ENCODE measurements at places on chromosomes 4 and X.

- no peak for DNase-seq
Observed at GRCh38 chr4:25500626-25501316, 123.7 kb downstream of the ANAPC4 start.

DNA sequence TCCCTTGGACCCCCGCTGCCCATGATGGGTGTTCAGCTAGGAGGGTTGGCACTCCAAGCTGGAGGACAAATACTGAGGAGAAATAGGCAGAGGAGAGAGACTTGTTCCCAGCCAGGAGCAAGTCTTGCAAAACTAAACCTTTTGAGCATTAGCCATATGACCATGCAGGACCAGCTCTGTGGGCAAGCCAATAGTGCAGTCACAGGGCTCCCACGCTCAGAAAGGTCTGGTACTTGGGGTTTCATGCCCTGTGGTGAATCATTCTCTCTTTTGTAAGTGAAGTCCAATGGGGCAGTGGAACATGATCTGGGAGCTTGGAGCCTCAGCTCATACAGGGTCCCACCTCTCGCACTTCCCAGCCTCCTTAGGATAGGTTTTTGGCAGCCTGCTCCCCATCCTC lies 300.9 kb downstream of the BCOR start:
- DNase-seq, result no peak

DNA sequence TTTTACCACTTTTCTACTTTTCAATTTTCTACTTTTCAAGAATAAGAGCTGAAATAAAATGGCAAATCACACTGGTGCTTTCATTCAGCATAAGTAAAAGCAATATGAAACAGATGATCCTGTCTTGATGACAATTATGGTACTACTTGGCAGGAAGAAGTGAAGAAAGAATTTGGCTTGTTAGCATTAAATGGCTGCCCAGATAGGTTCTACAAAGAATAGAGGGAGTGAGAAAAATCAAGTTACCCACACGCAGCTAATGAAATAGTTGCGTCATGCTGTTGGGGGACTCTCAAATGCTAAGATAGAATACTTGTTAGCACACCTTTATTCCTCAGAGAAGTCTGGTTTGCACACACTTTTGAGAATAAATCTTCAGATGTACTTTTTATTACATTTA lies 12.5 kb upstream of the LCORL start:
- no peak for DNase-seq

DNA sequence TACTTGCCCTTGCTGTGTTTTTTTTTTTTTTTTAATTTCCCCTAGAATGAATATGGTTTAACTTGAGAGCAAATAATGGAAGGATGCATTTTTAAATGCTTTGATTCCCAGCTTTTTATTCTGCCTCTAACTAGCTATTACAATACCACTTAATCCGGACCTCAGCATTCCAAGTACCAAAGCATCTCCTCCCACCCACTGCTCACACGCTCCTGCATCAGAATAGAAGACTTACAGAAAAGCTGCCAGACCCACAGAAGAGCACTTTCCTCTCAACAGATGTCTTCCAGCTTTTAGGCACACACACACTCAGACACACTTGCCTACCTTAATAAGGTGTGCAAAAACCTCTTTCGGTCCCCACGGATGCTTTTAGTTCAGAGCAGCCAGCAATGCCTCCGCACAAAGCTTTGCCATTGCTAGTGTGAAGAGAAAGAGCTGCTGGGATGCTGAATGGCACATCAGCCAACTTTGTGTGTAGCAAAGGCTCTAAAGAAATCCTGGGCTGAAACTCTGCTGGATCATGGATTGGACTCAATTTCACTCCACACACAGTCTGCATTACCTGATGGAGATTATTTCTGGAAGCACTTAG lies 1056.2 kb downstream of the DMD start:
- no peak for DNase-seq

DNA sequence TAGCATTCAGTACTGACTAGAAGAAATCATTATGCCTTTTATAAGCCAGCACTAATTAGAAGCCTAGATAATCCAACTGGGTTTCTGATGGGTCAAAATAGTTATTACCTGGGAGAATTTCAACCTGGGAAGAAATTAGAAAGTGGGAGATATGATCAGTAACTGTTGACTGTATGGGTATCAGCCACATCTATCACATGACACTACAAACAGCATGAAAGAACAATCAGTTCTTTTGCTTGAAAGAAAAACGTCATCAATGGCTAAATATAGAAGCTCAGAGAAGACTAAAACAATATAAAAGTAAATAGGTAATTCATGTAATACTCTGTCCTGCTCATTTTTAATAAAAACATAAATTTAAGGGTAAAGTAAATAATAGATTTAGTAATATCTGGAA lies 145.1 kb downstream of the CAMK2D start:
- no peak for DNase-seq

GRCh38 chrX:118364261-118364660 lies 18.4 kb downstream of the WDR44 start:
- DNase-seq, result no peak

DNA sequence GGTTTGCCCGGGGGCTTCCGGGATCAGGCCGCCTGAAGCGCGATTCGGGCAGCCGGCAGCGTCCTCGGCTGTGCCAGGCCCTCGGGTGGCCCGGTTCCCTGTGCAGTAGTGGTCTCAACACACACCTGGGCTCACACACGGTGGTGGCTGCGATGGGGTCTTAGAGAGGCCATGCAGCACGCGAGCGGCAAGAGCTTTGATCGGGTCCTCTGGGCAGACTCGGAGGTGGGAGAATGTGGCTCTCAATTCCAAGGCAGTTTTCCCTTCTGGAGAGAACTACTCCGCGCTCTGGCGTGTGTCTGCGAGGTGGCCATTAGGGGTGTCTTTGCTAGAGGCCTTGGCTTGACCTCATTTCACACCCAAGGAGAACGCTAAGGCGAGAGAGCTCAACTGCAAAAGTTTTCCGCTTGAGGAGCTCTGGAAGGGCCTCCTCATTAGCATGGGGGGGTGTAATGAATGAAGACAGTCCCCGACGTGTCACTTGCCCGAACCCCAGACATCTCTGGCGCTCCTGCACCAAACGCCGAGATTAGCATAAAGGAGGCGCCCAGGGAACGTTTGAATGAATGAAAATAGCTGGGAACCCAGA lies 771 bp upstream of the RBPJ start:
- DNase-seq, result no peak

GRCh38 chr4:77145842-77146185 lies 11.2 kb upstream of the CCNG2 start:
- DNase-seq, result no peak

GRCh38 chrX:118694638-118695037 lies 32.8 kb upstream of the IL13RA1 start:
- DNase-seq, result no peak

- DNase-seq, result peak; percentile 67
Observed at GRCh38 chr4:118033148-118034052, 886 bp upstream of the NDST3 start.

DNA sequence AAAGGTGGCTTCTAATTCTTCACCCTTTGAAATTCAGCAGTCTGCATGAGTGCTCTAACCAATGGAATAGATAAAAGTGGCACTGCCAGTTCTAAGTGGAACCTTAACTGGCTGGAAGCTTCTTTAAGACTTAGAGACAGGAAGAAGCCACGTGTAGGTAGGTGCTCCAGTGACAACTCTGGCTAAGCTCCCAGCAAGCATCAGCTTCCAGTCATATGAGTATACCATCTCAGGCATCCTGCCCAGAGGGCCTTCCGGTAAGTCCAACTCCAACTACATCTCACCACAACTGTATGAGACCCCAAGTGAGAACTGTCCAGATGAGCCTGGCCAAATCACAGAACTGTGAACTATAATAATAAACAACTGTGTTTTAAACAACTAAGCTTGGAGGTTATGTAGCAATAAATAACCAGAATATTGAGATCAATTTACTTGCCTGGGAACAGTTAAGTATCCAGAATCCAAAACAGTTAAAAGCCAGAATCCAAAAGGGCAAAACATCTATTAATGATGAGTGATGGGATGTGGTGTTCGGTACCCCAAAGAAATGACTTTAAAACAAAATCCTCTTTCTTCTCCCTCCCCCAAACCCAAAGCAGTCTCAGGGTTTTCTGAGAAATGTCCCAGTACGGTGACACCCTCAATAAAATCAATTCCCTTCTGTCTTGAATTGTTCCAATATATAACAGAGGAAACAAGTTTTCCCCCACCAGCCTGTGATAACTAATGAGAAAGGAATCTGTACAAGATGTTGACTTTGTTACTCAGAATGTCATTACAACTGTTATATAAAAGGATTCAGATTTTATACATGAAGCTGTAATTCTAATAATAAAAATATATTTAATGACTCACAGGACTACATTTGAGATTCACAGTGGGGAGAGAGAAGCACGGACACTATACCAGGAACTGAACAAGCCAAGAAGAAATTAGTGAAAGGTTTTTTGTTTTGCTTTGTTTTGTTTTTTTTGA lies 4.2 kb downstream of the TSPAN5 start:
- DNase-seq, result no peak

DNA sequence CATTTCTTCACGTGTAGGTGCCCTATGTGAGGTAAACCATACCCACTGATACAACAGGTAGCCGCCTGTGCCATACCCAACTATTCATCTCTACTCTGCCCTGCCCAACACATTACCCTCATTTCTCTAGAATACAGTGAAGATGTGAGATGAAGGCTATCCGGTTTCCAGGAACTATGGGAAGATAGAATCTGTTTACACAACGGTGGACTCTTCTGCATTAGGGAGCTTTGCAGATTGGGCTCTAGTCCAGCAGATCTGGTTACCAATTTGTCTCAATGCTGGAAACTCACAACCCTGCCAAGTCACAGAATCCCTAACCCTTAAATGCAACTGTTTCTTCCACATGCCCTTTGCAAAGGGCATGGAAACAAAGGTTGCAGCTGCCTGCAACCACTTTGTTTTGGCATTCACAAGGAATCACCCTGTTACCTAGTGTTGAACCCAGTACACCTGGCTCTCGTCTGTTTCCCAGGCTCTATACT lies 6.4 kb upstream of the SLAIN2 start:
- no peak for DNase-seq

DNA sequence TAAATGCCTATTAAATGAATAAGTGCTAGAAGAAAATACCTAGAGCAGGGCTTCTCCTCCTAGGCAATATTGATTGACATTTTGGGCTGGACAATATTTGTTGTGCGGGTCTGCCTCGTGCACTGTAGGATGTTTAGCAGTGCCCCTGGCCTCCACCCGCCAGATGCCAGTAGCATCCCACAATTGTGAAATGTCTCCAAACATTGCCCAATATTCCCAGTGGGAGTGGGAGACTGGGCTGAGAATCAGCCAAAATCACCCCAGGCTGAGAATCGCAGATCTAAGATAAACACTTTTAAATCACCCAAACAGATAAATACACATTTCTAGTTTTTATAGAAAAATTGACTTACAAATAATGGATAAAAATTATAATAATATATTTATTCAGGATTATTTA lies 916.2 kb upstream of the LCORL start:
- DNase-seq, result no peak

DNA sequence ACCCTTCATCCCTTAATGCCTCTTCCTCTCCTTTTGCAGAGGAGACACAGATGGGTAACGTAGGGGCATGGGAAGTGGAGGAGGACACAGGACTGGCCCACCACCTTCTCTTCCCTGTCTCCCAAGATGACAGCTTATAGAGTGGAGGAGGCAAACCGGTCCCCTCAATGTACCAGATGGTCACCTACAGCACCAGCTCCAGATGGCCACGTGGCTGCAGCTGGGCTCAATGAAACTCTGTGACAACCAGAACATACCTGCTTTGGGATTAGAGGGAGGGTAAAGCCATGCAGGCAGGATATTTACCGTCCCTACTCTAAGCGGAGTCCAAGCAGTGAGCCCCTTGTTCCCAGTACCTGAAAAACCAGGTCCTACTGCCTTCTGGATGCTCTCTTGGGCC lies 7.5 kb upstream of the KLHL15 start:
- DNase-seq, result no peak
